A673 (cell line): ENCODE measurements at places on chromosomes 11 and 22. TPM values are rescaled to one million over a fixed set of nuclear protein-coding genes. Genes with fewer than 3 reads are reported as not detected.

GRCh38 chr22:36874736-36875135, 13.9 kb downstream of the NCF4 start:
- H3K27ac ChIP-seq: no peak overlapping the region
- no peaks in the 10 kb centered on the region for H3K27me3 ChIP-seq
- no peak overlapping the region for H3K4me3 ChIP-seq
- H3K36me3 ChIP-seq: no peaks in the 10 kb centered on the region
- DNase-seq: no peak

- H3K27ac ChIP-seq: no peak overlapping the region
- no peaks in the 10 kb centered on the region for H3K36me3 ChIP-seq
- no peak overlapping the region for H3K4me3 ChIP-seq
- H3K4me1 ChIP-seq: no peaks in the 10 kb centered on the region
- no peak for DNase-seq
- H3K27me3 ChIP-seq: no peaks in the 10 kb centered on the region
These were observed 5.7 kb downstream of the PRR5 start for GRCh38 chr22:44707752-44708151.

DNA sequence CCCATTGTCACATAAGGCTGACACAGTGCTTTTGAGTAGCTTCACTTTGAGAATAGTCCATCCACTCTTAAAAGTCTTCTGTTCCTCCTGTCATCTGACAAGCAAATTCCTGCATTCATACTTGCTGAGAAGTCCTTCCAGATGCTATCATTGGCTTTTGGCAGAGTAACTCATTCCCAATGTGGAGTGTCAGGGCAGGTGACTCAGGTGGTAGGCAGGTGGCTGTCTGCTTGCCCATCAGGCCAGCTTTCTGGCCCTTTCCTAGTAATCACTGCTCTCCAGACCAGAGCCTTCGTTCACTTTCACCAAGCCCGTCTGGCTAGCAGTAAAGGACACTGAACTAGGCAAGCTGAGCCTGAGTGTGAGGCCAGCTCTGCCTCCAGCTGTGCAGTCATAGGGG, 162.5 kb upstream of the CCDC90B start:
- no peaks in the 10 kb centered on the region for H3K36me3 ChIP-seq
- DNase-seq: no peak
- H3K4me3 ChIP-seq: no peak overlapping the region

GRCh38 chr22:24039046-24039445, 27.9 kb downstream of the CABIN1 start:
- DNase-seq: no peak
- no peaks in the 10 kb centered on the region for H3K27me3 ChIP-seq
- no peak overlapping the region for H3K4me3 ChIP-seq
- H3K4me1 ChIP-seq: no peaks in the 10 kb centered on the region

MOV10L1 gene
- total RNA-seq: 0.33 TPM in 1 of 2 replicates, not detected in the other

SERGEF gene
- 15.2 and 16.7 TPM in 2 replicates for total RNA-seq

DNA sequence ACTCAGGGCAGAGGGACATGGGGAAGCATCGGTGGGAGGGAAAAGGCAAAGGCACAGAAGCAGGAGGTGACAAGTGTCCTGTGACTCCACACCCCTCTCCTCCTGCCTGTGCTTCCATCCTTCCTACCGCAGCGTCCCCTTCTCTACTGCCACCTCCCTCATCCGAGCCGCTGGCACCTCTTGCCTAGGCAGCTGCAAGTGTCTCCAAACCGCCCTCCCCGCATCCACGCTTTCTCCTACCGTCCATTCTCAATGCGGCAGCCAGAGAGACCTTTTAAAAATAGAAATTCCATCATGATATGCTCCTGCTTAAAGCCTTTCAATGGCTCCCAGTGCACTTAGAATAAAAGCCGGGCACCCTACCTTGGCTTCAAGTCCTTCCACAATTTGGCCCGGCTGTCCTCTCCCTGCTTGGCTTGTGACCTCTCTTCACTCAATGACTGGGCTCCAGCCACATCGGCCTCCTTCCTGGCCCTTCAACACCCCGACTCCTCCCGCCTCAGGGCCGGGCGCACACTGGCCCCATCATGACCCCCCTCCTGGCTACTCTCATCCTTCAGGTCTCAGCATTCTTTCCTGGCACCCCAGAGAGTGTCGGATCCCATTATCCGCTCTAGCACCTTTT, 16.5 kb downstream of the LRRC10B start:
- DNase-seq: no peak
- H3K27me3 ChIP-seq: peaks cover 5% of the 10 kb centered on the region
- H3K4me3 ChIP-seq: no peak overlapping the region
- no peaks in the 10 kb centered on the region for H3K36me3 ChIP-seq
- H3K4me1 ChIP-seq: no peaks in the 10 kb centered on the region

DNA sequence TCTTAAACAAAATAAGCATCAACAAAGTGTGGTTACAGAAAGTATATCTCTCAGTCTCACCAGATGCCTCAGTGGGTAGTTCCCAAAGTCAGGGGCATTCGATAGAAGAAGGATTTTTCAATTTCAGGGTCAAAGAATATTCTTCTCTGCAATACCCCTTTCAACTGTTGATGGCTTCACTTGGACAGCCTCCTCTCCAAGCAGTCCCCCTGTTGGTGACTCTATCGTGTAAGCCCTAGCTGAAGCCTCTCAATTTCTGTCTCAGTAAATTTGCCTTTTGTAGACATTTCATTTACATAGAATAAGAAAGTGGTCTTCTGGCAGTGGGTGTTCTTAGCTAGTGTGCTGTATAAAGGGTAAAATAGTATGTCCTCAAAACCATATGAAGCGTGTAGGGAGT, 11.3 kb upstream of the CCDC83 start:
- DNase-seq: no peak
- H3K4me3 ChIP-seq: no peak overlapping the region
- H3K36me3 ChIP-seq: no peaks in the 10 kb centered on the region
- no peaks in the 10 kb centered on the region for H3K4me1 ChIP-seq
- H3K27me3 ChIP-seq: no peaks in the 10 kb centered on the region

GRCh38 chr11:40168414-40168813, 1291.0 kb downstream of the LRRC4C start:
- H3K27me3 ChIP-seq: no peaks in the 10 kb centered on the region
- H3K27ac ChIP-seq: no peak overlapping the region
- peak; percentile 58 for DNase-seq
- H3K36me3 ChIP-seq: no peaks in the 10 kb centered on the region
- no peak overlapping the region for H3K4me3 ChIP-seq

- no peaks in the 10 kb centered on the region for H3K4me1 ChIP-seq
- H3K4me3 ChIP-seq: no peak overlapping the region
- no peak for DNase-seq
These were observed 147.5 kb downstream of the CRYBB2 start for GRCh38 chr22:25366876-25367466.

GRCh38 chr11:83736684-83737083, 450.5 kb upstream of the CCDC90B start:
- H3K4me3 ChIP-seq: no peak overlapping the region
- H3K36me3 ChIP-seq: peaks cover 58% of the 10 kb centered on the region
- peak; percentile 90 for DNase-seq
- no peaks in the 10 kb centered on the region for H3K27me3 ChIP-seq
- peak overlapping the region; percentile 97 for H3K27ac ChIP-seq

DNA sequence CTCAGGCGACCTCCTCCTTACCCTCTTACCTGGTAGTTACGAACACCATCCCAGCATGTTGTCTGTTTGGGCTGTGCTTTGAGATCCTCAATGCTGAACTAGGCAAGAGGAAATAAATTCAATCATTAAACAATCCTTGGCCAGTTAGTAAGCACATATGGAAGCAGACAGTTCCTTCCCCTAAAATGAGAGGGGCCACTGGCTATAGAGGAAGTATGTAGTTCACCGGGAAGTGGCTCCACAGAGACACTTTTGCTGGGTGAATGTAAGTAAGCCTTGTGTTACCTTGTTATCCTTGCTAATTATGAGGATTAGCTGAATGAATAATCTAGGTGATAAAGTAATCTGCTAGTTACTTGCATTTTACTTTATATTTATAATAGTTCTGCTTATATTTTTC, 2.9 kb downstream of the THYN1 start:
- no peak for DNase-seq
- no peaks in the 10 kb centered on the region for H3K27me3 ChIP-seq
- H3K27ac ChIP-seq: no peak overlapping the region
- no peak overlapping the region for H3K4me3 ChIP-seq

LGALS12 gene
- not detected in 2 replicates for total RNA-seq

- no peak overlapping the region for H3K4me3 ChIP-seq
- H3K36me3 ChIP-seq: no peaks in the 10 kb centered on the region
- peaks cover 17% of the 10 kb centered on the region for H3K4me1 ChIP-seq
- no peak for DNase-seq
These were observed 27.4 kb downstream of the SCUBE1 start for GRCh38 chr22:43315687-43316217.

- DNase-seq: no peak
- H3K4me3 ChIP-seq: no peak overlapping the region
These were observed 16.7 kb upstream of the EHF start for GRCh38 chr11:34604145-34604544.

PNPLA5 gene
- not detected in 2 replicates for total RNA-seq

KRTAP5-5 gene
- not detected in 2 replicates for total RNA-seq

DNA sequence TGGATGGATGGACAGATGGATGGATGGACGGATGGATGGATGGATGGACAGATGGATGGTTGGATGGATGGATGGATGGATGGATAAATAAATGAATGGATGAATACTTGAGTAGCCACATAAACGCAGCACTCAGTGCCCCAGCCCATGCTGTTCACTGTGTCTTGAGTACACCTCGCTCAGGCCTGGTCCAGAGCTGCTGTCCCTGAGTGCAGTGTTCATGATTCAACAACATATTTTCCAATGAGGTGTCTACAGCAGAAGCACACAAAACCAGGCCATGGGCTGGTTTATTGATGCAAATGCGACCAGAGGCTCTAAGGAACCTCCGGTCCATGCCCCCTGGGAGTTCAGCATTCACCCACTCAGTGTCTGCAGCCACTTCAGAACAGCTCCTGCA, 584.3 kb downstream of the BRD1 start:
- no peaks in the 10 kb centered on the region for H3K27me3 ChIP-seq
- H3K4me1 ChIP-seq: no peaks in the 10 kb centered on the region
- no peak for DNase-seq

YAP1 gene
- total RNA-seq: 124 and 134 TPM in 2 replicates

CCDC87 gene
- total RNA-seq: 0.90 and 1.1 TPM in 2 replicates

DNA sequence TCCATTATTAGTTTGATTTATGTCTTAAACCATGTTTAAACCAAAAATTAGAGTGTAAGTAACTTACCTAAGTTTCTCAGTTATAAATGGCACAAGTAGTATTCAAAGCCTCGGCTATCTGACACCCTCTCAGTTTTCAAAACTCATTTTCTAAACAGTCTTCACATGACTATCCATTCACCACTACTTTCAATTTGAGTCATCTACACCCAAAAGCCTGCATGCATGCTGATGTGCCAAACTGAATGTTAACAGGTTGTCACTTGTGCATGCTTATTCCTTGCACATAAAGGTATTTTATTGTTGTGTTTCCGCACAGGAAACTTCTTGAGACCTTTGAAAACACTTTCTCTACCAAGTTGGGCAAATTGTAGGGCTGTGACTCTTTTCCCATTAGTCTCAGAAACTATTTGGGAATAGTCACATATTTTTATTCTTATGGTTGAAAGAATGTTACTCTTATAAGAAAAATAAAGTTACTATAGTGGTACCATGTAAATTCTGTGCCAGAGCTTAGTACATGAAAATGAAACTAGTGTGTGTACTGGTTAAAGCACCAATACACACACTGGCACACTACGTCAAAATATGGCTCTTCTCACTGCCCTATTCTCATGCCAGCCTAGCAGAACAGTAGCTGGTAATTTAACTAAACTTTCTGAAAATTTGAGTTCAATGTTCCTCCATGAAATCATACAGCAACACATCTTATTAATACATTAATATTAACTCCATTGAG, 2.2 kb upstream of the OR51E2 start:
- H3K27me3 ChIP-seq: no peaks in the 10 kb centered on the region
- H3K36me3 ChIP-seq: no peaks in the 10 kb centered on the region
- no peak for DNase-seq

LRRC4C gene
- 38.3 and 52.3 TPM in 2 replicates for total RNA-seq

DNA sequence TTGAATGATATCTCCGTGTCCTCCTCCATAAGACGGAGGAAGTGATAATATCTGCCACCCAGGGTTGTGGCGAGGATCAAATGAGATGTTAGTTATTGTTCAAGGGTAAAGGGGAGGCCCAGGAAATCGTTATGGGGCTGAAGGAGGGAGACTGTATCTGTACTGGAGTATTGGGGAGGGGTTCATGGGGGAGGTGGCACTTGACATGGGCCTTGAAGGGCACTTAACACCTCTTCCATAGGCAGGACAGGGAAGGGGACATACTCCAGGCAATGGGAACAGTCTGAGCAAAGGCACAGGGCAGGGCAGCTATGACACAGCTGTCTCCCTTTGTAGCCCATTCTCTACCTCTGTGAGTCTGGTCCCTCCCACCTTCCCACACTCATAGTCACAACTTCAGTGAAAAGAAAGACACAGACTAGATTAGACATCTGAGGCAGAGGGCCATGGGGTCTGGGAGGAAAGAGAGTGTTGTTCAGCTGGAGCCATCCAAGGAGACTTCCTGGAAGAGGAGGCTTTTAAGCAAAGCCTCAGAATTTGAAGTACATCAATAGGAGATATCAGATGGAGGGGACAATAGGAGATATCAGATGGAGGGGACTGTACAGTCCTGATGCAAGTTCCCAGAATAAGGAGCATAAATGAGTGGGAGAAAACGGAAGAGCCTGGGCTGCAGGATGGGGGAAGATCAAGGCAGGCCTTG, 15.8 kb upstream of the DGKZ start:
- peaks cover 38% of the 10 kb centered on the region for H3K4me1 ChIP-seq
- H3K27me3 ChIP-seq: peaks cover 14% of the 10 kb centered on the region
- no peak overlapping the region for H3K4me3 ChIP-seq
- H3K27ac ChIP-seq: no peak overlapping the region

DNA sequence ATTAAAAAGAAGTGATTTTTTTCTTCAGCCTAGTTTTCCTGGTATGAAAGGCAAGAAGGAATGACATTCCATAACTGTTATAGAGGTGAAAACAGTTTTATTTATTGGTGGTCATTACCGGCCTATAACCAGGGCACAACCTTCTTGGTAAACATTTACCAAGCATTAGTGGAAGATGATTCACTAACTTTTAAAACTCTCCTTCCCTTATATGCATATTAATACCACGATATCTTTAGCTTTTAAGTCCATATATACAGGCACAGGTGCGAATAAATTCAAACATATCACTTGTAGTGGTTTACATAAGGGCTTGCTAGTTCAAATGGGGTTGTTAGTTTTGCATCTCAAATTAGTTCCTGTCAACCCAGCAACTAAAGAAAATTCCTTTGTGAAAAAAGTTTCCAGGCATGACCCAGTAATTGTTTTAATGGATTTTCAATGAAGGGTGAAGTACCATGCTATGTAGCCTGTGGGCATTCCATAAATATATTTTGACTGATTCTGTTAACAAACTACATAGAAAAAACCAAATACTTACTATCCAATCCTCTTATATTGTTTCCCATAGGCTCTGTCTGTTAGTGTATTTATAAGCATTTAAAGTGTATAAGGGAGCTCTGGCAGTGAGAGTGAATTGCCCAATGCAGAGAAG, 30.6 kb upstream of the ROBO3 start:
- H3K4me1 ChIP-seq: peaks cover 12% of the 10 kb centered on the region
- no peaks in the 10 kb centered on the region for H3K36me3 ChIP-seq
- H3K4me3 ChIP-seq: no peak overlapping the region
- DNase-seq: no peak
- peaks cover 21% of the 10 kb centered on the region for H3K27me3 ChIP-seq
